ENCODE measurements at places on chromosomes 12 and 14.
A peak's percentile ranks its signal among the peaks of the same experiment; 100 is the strongest.

GRCh38 chr12:101620762-101621133 is 26.0 kb downstream of the MYBPC1 start:
- no peak for DNase-seq

DNA sequence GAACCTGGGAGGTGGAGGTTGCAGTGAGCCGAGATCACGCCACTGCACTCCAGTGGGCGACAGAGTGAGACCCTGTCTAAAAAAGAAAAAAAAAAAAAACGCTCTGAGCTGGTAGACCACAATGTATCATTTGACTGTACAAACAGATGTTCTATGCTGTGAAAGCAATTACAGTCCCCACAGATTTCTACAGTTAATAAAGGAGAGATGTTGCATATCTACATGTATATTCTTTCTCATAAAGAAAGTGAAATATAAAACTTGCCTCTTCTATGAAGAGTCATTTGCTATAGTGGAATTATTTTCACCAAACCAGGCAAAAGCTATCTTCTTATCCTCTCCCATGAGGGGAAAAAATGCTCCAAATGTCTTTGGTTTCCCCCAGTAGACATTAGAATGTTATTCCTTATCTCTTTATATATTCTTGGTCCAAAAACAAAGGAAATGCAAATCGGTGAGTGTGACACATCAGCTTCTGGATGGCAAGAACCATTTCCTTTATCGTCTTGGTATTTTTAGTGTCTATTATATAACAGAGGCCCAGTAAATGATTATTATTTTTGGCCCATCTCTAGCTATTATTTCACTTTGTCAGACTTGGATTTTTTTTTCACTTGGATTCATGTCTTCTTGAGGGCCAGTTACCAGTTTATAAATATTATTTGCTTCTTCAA is 230.4 kb downstream of the SSPN start:
- DNase-seq, result no peak

- no peak for DNase-seq
Measured at GRCh38 chr12:108126990-108127501, 2.0 kb upstream of the WSCD2 start.

DNA sequence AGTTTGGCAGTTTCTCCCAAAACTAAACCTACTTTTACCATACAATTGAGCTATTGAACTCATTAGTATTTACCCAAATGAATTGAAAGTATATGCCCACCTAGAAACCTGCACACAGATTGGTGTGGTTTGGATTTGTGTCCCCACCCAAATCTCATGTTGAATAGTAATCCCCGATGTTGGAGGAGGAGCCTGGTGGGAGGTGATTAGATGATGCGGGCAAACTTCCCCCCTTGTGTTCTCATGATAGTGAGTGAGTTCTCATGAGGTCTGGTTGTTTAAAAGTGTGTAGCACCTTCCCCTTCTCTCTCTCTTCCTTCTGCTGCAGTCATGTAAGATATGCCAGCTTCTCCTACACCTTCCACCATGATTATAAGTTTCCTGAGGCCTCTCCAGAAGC is 4.0 kb upstream of the KRT6C start:
- no peak for DNase-seq

DNA sequence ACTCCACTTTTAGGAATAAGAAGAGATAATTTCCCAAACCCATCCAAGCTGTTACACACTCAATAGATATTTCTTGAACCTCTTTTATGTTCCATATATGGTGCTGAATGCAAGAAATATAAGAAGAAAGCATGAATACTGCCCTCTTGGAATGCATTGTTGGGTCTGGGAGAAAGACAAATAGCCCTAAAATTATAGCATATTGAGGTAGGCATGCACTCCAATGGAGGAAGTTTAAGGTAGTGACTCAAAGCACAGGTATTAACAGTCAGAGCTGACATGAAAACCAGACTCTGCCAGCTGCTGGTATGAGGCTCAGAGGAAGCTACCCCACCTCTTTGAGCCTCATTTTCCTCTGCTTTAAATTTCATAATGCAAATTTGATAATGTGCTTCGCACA is 261.3 kb upstream of the NOS1 start:
- no peak for DNase-seq

DNA sequence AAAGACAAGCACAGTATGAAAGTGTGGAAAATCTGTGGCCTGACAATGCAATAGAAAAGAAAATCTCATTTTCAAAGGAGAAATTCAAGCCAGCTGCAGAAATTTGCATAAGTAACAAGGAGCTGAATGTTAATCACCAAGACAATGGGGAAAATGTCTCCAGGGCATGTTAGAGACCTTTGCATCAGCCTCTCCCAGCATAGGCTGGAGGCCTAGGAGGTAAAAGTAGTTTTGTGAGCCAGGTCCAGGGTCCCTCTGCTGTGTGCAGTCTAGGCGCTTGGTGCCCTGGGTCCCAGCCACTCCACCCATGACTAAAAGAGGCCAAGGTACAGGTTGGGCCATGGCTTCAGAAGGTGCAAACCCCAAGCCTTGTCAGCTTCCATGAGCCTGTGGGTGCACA is 58.3 kb downstream of the TESPA1 start:
- DNase-seq, result no peak

DNA sequence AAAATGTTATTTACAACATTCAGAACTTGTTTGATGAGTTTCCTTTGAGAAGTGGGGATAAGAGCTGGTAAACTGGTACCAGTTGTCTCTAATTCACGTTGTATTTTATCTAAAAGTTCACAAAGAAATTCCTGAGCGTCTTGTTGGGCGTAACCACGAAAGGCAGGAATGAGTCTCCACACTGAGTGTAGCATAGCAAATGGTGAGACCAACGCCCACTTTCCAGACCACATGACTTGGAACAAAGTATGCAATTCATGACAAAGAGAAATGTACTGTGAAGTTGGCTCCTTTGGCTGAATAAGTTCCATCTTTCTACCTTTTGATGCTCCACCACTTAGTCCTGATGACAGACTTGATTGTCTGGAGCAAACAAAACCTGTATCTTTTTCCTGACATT is 18.4 kb downstream of the USP44 start:
- no peak for DNase-seq

- DNase-seq, result no peak
Measured at GRCh38 chr12:20601668-20602280, 93.4 kb upstream of the SLCO1C1 start.

DNA sequence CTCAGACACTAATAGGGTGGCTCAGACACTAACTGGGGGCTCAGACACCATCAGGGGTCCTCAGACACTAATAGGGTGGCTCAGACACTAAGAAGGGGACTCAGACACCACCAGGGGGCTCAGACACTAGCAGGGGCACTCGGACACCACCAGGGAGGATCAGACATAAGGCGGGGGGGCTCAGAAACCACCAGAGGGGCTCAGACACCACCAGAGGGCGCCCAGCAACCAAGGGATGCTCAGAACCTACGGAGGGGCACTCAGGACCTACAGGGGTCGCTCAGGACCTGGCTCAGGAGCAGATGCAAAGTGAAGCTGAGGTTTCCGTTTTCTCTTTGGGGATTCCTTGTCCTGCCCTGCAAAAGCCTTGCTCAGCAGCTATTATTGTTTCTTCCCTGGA is 448.5 kb downstream of the TMEM121 start:
- no peak for DNase-seq

- peak; percentile 79 for DNase-seq
Measured at GRCh38 chr14:64510825-64511671, 6.5 kb downstream of the ZBTB1 start.

- no peak for DNase-seq
Measured at GRCh38 chr12:94171595-94171930, 23.2 kb downstream of the PLXNC1 start.

- no peak for DNase-seq
Measured at GRCh38 chr12:1502831-1503230, 91.5 kb downstream of the FBXL14 start.

DNA sequence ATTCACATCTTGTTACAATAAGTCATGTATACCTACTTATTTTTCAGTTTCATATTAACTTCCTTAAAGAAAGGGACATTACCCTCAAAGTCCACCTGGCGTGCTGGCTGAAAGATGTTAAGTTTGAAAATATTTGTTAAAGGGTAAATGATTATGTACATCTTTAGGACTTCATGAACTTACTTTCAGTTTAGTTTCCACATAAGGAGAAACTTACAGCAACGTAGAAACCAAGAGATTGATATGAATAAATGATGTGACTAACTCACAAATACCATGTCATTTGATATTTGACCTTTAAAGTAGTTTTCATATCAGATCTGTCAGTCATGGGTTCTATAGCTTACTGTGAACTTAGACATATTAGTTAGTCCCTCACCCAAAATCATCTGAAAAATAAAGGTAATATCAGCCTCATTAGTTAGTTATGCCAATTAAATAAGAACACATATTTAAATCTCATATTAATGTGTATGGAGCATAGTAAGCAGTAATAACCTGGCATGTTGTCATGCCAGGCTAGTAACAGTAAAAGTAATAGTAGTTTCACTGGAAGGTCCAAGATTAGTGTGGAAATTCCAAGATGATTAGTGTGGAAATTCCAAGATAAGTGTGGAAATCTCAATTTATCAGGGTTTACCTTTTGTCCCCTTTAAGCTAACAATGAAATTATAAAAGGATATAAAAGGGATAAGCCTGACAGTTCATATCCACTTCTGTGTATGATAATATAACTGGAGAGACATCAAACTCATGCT is 1.9 kb upstream of the CLEC2D start:
- DNase-seq, result no peak

DNA sequence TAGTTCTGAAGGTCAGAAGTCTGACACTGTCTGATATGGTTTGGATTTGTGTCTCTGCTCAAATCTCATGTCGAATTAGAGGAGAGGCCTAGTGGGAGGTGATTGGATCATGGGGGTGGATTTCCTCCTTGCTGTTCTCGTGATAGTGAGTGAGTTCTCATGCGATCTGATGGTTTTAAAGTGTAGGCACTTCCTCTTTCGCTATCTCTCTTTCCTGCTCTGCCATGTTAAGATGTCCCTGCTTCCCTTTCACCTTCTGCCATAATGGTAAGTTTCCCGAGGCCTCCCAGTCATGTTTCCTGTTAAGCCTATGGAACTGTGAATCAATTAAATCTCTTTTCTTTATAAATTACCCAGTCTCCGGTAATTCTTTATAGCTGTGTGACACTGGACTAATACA is 84.1 kb upstream of the TMTC1 start:
- DNase-seq, result no peak

- no peak for DNase-seq
Measured at GRCh38 chr14:76168531-76168930, 16.8 kb downstream of the GPATCH2L start.

DNA sequence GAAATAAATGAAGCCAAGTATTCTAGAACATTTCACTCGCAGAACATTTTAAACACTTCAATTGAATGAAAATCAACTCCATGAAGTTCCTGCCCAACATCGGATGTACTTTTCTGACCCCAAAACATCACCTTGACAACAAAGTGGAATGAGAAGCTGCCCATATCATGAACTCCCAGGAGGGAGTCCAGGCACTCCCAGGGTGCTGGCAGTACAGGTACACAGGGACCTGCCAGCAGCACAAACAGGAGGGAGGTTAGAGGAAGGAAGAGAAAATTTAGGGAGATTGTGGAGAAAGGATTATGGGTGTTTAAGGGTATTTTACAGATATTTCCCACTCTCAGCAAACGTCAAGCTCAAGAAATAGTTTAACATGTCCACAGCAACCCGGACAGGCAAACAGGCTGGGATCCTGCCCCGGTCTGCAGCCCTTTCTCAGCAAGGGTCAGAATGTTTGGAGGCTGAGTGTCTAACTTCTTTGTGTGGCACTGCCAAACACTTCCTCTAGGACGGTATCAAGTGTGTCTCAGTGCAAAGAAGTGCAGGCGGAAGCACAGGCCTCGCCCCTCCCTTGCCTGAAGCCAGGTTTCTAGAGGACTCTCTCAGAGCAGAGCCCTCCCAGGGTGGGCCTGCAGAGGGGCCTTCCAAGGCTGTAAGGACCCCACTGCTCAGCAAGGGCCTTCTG is 72.2 kb downstream of the SETD3 start:
- no peak for DNase-seq

DNA sequence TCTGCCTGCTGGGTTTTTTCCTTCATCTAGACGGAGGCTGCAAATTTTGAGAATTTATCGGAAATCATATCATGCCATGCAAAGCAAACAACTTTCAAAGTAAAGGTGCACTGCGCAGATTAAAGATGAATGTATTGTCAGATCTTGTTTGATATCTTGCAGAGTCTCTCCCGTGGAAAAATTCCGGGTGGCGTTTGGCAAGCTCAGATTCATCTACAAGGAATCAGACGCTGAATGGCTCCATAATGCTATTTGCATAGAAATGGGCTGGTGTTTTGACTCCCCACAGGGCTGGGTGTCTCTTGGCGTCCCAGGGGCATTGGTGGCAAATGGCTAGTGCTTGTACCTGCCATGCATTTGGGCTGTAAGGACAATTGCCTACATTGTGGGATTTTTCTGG is 274.0 kb downstream of the VRK1 start:
- no peak for DNase-seq

GRCh38 chr12:57896434-57897201 is 44.7 kb upstream of the ATP23 start:
- no peak for DNase-seq

GRCh38 chr14:90137807-90138206 is 76.0 kb downstream of the KCNK13 start:
- DNase-seq, result no peak

- DNase-seq, result peak; percentile 61
Measured at GRCh38 chr14:75561013-75561432, 17.4 kb upstream of the FLVCR2 start.

DNA sequence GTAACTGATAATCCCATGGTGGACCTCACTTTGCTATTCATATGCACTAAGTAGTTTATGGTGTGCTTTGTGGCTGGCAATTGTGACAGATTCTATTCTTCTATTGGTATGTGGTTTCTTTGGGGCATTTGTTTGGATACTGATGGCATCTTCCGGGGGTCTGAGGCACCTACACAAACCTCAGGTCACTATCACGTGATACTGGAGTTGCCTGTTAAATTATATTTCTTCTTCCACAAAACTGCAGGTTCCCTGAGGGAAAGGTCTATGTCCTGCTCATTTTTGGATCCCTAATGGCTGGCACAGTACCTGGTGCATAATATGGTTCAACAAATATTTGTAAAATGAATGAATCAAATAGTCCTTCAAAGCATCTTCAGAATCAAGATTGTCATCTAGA is 49.5 kb upstream of the HELB start:
- DNase-seq, result no peak
